ENCODE measurements at places on chromosomes 16 and 17.

- no peaks in the 10 kb centered on the region for H3K36me3 ChIP-seq
- H3K27me3 ChIP-seq: no peaks in the 10 kb centered on the region
- H3K27ac ChIP-seq: peak overlapping the region; percentile 100
- peaks cover 57% of the 10 kb centered on the region for H3K4me1 ChIP-seq
- no peak overlapping the region for H3K4me3 ChIP-seq
These were observed 49.2 kb downstream of the CUEDC1 start for GRCh38 chr17:57905875-57906455.

DNA sequence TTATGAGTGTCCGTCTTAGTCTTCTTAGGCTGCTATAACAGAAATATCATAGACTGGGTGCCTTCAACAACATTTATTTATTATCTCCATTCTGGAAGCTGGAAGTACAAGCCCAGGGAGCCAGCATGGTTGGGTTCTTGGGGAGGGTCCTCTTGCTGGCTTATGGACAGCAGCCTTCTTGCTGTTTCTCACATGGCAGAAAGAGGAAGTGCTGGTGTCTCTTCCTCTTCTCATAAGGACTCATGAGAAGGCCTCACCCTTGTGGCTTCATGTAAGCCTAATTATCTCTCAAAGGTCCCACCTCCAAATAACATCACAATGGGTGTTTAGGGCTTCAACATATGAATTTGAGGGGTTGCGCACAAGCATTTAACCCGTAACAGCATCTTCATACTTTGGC lies 207.0 kb upstream of the COX10 start:
- H3K36me3 ChIP-seq: no peaks in the 10 kb centered on the region
- DNase-seq: no peak
- no peak overlapping the region for H3K4me3 ChIP-seq
- H3K4me1 ChIP-seq: no peaks in the 10 kb centered on the region
- H3K27me3 ChIP-seq: no peaks in the 10 kb centered on the region

- no peak overlapping the region for H3K4me3 ChIP-seq
- no peak for DNase-seq
- no peaks in the 10 kb centered on the region for H3K36me3 ChIP-seq
- H3K27ac ChIP-seq: no peak overlapping the region
These were observed 152.0 kb downstream of the LGALS9B start for GRCh38 chr17:20315311-20315710.

DNA sequence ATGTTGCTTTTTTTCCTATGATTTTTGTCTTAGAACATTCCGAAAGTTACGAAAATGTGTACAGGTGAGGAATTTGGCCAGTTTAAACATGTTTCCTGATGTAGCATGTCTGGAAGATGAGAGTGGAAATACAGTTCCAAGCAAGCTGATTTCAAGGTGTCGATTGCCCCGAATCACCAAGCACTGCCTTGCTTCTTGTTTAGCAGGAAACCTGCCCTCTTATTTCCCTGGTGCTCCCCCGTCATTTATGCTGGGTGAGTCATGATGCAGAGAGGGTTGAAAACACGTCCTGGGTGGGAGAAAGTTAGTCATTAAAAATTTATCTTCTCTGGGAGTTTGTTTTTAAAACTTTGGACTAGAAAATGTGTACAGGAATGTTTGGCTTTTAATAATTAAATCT lies 608.6 kb upstream of the EEF2KMT start:
- no peaks in the 10 kb centered on the region for H3K36me3 ChIP-seq
- H3K4me1 ChIP-seq: no peaks in the 10 kb centered on the region
- H3K4me3 ChIP-seq: no peak overlapping the region
- H3K27ac ChIP-seq: no peak overlapping the region
- no peak for DNase-seq

DNA sequence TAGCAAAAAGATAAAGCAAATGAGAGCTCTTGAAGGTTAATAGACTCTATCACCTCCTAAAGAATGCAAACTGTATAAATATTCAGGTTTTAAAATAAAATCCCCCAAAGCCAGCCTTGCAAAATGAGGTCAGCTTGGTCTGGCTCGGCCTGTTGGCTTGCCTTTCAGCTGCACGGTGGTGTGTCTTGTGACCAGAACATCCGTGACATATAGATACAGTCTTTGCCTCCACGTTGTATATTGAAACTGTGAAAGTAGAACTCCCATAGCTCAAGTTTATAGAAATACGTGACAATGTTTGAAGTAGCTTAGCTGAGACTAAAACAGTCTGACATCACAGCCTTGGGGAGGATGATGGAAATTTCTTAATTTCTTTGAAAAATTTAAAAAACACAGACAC lies 236.6 kb upstream of the MYOCD start:
- peaks cover 30% of the 10 kb centered on the region for H3K4me1 ChIP-seq
- H3K36me3 ChIP-seq: no peaks in the 10 kb centered on the region
- H3K27me3 ChIP-seq: no peaks in the 10 kb centered on the region
- peak overlapping the region; percentile 53 for H3K27ac ChIP-seq

GRCh38 chr16:54545854-54546511 lies 259.4 kb upstream of the IRX3 start:
- no peaks in the 10 kb centered on the region for H3K36me3 ChIP-seq
- H3K4me3 ChIP-seq: no peak overlapping the region
- no peak for DNase-seq

GRCh38 chr17:7176841-7177190 lies 2.4 kb downstream of the ASGR1 start:
- no peak overlapping the region for H3K27ac ChIP-seq
- no peaks in the 10 kb centered on the region for H3K36me3 ChIP-seq
- peak overlapping the region; percentile 55 for H3K4me3 ChIP-seq
- DNase-seq: no peak
- peaks cover 66% of the 10 kb centered on the region for H3K27me3 ChIP-seq

- H3K27me3 ChIP-seq: no peaks in the 10 kb centered on the region
- DNase-seq: no peak
- no peak overlapping the region for H3K27ac ChIP-seq
- H3K4me1 ChIP-seq: peaks cover 11% of the 10 kb centered on the region
- no peak overlapping the region for H3K4me3 ChIP-seq
These were observed 100.0 kb upstream of the ZNF469 start for GRCh38 chr16:88282564-88283395.

DNA sequence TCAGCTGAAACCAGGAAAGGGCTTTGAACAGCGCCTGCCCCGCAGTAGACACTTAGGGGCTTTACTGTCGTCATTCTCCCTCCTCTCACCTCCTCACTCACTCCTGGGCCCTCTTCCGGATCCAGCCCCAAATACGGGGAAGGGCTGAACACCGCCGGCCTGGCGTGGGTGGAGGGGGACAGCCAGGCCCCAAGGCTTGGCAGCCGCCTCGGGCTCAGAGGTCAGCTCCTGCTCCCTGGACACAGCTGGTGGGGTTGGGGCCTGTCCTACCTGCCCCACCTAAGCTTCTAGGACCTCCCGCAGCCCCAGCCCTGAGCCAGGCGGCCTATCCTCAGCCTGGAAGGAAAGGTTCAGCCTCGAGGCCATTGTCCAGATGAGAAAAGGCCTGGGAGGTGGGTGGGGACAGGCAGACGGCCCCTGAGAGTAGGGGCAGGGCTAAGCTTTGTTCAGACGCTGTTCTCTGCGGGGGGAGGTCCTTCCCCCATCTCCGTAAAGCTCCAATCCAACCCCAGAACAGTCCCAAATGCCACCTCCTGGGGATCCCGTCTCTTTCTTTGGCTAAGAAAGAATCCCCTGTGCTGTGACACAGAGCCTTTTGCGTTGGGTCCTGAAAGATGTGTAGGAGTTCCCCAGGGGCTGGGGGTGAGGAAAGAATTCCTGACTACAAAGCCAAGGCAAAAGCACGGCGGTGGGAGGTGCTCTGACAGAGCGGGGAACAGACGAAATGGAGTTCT lies 881 bp upstream of the LLGL1 start:
- H3K36me3 ChIP-seq: no peaks in the 10 kb centered on the region
- H3K27ac ChIP-seq: peak overlapping the region; percentile 76
- no peaks in the 10 kb centered on the region for H3K27me3 ChIP-seq
- H3K4me1 ChIP-seq: peaks cover 24% of the 10 kb centered on the region
- no peak for DNase-seq

DNA sequence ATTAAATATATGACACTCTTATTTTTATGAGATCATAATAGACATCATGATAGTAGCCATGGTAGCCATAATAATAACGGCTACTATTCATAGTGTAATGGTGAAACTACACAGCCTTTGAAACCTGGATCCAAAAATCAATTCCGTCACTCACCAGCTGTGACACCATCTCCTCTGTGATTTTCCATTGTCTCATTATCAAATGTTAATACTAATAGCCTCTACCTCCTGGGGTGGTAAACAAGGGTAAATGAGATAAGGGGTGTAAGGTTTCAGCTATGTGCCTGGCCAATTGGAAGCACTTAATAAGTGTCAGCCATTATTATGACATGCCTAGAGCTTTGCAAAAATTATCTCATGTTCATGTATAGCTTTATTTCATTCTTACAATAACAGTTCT lies 88.6 kb downstream of the CACNG3 start:
- no peak overlapping the region for H3K27ac ChIP-seq
- no peak for DNase-seq
- no peaks in the 10 kb centered on the region for H3K36me3 ChIP-seq
- no peak overlapping the region for H3K4me3 ChIP-seq
- no peaks in the 10 kb centered on the region for H3K4me1 ChIP-seq

- H3K27me3 ChIP-seq: no peaks in the 10 kb centered on the region
- H3K4me3 ChIP-seq: peak overlapping the region; percentile 63
- no peak for DNase-seq
- peaks cover 59% of the 10 kb centered on the region for H3K4me1 ChIP-seq
These were observed 1.1 kb downstream of the ZCCHC14 start for GRCh38 chr16:87491522-87492290.

DNA sequence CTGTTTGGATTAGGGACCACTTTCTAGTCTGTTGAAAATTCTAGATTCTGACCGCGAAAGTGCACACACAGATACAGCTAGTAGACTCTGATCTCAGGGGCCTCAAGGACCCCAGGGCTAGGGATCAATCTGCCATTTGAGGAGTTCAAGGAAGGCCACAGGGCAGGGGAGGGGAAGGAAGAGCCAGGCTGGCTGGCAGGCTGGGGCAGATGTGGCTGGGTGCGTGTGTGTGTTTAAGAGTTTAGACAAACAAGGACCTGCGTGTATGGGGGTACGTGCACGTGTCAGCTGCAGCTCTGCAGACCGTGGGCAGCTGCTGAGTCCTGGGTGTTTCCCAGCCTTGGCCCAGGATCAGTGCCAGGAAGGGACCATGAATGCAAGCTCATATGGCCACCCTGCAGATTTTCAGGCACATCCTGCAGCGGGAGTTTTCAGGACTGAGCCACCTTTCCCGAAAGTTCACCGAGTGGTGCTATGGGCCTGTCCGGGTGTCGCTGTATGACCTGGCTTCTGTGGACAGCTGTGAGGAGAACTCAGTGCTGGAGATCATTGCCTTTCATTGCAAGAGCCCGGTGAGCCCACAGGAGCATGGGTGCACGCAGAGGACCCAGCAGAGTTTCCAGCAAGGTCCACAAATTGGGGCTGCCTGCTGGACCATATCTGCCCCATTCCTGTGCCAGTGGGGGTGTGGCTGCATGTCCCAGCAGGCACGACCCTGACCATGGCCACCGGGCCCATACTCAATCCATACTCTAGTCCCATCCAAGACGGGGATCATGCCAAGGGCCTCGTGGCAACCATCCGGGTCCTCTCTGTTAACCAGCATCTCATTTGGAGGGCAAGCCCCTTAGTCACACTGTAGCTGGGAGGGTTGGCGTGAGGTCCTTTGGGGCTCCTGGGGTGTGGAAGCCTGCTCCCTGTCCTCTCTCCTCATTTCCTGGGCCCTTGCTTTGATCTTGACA lies 10.6 kb downstream of the TRPV2 start:
- no peaks in the 10 kb centered on the region for H3K4me1 ChIP-seq
- no peak overlapping the region for H3K27ac ChIP-seq
- no peaks in the 10 kb centered on the region for H3K27me3 ChIP-seq

- peaks cover 53% of the 10 kb centered on the region for H3K4me1 ChIP-seq
- DNase-seq: no peak
- peak overlapping the region; percentile 92 for H3K27ac ChIP-seq
- H3K27me3 ChIP-seq: no peaks in the 10 kb centered on the region
- H3K4me3 ChIP-seq: peak overlapping the region; percentile 98
These were observed 1.4 kb downstream of the TEN1 start for GRCh38 chr17:75980188-75981018.

DNA sequence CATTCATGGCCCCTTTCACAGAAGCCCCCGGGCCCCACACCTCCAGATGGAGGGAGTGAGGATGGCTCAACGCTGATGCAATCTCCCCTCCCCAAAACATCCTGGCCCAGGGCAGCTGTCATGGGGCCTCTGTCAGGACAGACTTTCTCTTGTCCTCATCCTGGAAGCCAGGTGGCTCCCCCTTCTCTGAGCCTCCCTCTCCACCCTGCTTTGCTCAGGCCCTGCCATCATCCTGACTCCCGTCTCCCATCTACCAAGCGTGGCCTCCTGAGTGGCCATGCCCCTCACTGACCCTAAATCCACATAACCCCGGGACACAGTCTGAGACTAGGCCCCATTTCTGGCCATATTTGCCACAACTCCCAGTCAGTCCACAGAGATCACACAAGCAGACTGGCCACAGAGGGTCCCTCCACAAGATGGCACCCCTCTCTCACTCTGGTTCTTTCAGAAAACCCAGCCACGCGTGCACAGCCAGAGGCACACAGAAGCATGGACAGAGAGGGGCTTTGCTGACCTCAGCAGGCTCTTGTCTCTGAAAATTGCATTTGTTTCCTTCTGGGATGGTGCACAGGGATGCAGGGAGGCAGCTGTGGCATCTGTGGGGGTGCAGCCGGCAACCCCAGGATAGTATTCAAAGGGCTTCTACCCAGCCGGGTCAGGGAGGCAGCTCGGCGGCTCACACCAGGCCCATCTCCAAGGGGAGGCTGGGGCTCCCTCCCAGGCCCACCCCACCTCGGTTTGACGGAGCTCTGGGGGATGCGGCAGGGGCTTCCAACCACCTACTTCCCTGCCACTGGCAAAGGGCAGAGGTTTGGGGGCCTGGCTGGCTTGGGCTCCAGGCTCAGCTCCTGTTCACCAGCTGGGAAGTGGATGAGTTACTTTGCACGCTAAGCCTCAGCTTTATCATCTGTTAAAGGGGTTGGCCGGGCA lies 16.9 kb downstream of the DOC2B start:
- no peak overlapping the region for H3K27ac ChIP-seq
- no peaks in the 10 kb centered on the region for H3K4me1 ChIP-seq
- DNase-seq: no peak
- no peak overlapping the region for H3K4me3 ChIP-seq
- H3K36me3 ChIP-seq: peaks cover 13% of the 10 kb centered on the region

- H3K36me3 ChIP-seq: no peaks in the 10 kb centered on the region
- DNase-seq: no peak
- peaks cover 9% of the 10 kb centered on the region for H3K27me3 ChIP-seq
- H3K4me1 ChIP-seq: no peaks in the 10 kb centered on the region
- no peak overlapping the region for H3K4me3 ChIP-seq
These were observed 6.3 kb downstream of the SNX20 start for GRCh38 chr16:50674831-50675230.

- no peaks in the 10 kb centered on the region for H3K36me3 ChIP-seq
- no peak for DNase-seq
- no peak overlapping the region for H3K27ac ChIP-seq
- no peaks in the 10 kb centered on the region for H3K27me3 ChIP-seq
- peaks cover 6% of the 10 kb centered on the region for H3K4me1 ChIP-seq
- H3K4me3 ChIP-seq: no peak overlapping the region
These were observed 4.9 kb upstream of the RBL2 start for GRCh38 chr16:53429221-53429943.
